Heart left ventricle (tissue), 16 donors: ENCODE measurements at places on chromosomes 4 and X. TPM values are rescaled to one million over a fixed set of nuclear protein-coding genes. Genes with fewer than 3 reads are reported as not detected.

DNA sequence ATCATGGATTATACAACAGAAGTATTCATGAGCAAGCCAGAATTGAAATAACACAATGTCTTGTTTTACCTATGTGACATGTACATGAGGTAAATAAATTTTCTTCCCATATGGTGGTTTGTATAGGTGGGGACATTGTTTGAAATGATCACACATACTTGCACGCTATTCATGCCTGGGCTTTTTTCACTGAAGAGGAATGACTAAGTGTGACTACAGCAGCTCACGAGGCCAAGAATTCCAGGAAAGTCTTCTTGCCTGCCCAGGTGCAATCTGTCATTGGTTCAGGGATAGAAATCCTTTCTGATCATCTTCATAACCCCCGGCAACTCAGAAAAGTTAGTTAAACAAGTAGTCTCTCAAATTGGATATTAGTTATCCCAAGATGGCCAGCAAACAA, 36.3 kb upstream of the AREG start:
- no peak for DNase-seq
- H3K4me1 ChIP-seq = no peaks in the 10 kb centered on the region
- no peaks in the 10 kb centered on the region for H3K36me3 ChIP-seq
- no peaks in the 10 kb centered on the region for H3K27me3 ChIP-seq
- H3K27ac ChIP-seq = no peak overlapping the region

The PAGE1 gene
- total RNA-seq = not detected

DNA sequence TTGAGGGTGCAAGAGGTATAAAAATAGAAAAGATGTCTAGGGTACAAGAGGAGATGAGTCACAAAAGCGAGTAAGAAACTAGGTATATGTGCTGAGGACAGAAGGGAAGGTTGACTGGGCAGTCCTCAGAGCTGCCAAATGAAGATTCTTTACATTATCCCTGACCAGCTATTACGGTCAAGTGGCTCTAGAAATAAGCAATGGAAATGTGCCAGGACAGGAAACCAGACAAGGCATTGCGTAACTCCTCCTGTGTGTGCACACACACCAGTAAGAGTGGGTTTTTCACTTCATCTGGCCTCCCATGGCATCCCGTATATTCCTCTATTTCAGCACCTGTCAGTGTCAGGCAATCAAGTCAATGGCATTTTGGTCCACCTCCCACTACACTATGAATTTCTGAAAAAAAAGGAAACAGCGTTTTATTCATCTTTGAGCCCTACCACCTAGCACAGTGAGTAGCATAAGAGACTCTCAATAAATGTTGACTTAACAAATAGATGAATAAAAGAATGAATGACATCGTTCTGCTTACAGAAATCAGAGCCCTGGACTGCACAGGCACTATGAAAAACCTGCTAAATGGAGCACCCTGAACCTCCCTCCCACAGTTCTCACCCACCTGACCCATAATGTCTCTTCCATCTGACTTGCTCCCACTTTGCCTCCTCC, 62.6 kb upstream of the KLF3 start:
- no peak for DNase-seq
- no peak overlapping the region for H3K27ac ChIP-seq
- no peaks in the 10 kb centered on the region for H3K27me3 ChIP-seq
- no peak overlapping the region for H3K4me3 ChIP-seq
- H3K4me1 ChIP-seq = peaks cover 11% of the 10 kb centered on the region
- H3K36me3 ChIP-seq = no peaks in the 10 kb centered on the region

- H3K36me3 ChIP-seq = no peaks in the 10 kb centered on the region
- no peak overlapping the region for H3K4me3 ChIP-seq
- H3K27ac ChIP-seq = no peak overlapping the region
- no peaks in the 10 kb centered on the region for H3K4me1 ChIP-seq
Observed at GRCh38 chrX:24339911-24340310, 20.5 kb upstream of the SUPT20HL1 start.

DNA sequence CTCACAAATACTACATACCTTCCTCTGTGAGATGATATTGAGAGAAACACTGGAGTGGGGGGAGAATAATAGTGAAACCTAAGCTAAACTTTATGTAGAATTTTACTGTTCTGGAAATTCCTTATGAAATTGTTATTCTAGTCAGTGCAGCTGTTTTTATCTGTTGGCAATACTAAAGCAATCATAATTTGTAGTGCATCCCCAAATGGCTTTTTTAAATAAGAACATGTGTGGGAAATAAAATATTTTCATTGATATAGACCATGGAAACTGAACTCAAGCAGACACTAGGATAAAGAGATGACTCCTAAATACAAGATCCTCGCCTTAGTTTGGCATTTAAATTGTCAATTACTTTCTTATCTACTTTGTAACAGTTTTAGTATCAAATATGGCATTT, 51.1 kb downstream of the SEC24D start:
- no peaks in the 10 kb centered on the region for H3K27me3 ChIP-seq
- H3K27ac ChIP-seq = no peak overlapping the region
- H3K36me3 ChIP-seq = peaks cover 22% of the 10 kb centered on the region
- H3K4me3 ChIP-seq = no peak overlapping the region

DNA sequence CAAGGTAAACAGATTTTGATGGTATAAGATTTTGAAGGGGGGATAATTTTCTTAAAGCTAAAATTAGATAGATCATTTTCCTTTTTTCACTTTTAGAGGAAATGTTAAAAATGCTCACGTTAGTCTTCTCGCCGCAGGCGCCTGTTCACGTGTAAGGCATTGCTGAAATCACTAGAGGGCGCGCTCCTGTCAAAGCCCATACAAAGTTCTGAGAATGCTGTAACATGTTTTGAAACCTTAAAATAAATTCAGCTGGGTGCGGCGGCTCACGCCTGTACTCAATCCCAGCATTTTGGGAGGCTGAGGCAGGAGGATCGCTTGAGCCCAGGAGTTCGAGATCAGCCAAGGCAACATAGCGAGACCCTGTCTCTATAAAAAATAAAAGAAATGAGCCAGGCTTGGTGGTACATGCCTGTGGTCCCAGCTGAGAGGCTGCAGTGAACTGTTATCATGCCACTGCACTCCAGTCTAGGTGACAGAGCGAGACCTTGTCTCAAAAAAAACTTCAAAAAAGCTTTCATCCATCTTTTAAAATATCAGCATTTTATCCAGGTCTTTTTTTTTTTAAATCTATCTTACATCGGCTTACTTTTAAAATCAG, 138.0 kb downstream of the RBMX2 start:
- no peaks in the 10 kb centered on the region for H3K36me3 ChIP-seq
- no peaks in the 10 kb centered on the region for H3K27me3 ChIP-seq
- H3K27ac ChIP-seq = no peak overlapping the region
- no peak for DNase-seq
- H3K4me3 ChIP-seq = no peak overlapping the region
- no peaks in the 10 kb centered on the region for H3K4me1 ChIP-seq

The GPRIN3 gene
- total RNA-seq = 6.3 TPM
